ENCODE measurements at places on chromosomes 13 and 19.

DNA sequence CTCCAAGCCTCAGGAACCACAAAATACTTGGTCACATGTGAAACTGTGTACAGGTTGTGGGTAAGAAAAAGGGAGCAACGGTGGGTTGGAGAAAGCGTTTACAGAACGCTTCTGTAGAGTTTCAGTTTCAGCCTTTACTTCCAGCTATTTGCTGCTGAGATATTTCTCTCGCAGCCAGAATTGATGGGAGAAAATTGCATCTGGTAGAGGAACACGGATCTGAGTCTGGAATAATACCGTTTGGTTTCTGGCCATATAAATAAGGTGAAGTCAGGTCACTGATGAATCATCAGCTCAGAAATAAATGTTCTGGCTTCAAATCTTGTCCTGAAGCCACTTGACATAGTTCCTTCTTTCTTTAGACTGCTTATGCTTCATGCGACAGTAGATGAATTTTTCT is 20.3 kb upstream of the RFC3 start:
- DNase-seq, result no peak

- DNase-seq, result peak; percentile 76
Observed at GRCh38 chr19:35509861-35510625, 3.4 kb downstream of the DMKN start.

- DNase-seq, result no peak
Observed at GRCh38 chr19:3513229-3514140, 7.4 kb downstream of the FZR1 start.

DNA sequence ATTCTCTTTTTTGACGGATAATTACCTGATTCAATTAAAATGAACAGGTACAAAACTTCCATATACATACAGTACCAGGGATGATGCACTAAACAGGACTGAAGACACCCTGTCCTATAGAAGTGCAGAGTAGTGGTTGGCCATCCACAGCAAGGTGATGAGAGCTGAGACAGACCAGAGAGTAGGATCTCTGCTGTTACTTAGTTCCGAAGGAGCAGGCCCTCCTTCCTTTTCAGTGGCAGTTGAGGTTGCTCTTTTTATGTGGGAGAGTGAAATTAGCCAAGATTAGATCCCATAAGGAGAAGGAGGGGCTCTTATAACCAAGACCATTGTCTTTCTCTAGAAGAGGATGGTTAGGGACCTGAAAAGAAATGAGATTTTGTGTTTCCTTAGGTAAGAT is 4.0 kb downstream of the PDS5B start:
- DNase-seq, result no peak

DNA sequence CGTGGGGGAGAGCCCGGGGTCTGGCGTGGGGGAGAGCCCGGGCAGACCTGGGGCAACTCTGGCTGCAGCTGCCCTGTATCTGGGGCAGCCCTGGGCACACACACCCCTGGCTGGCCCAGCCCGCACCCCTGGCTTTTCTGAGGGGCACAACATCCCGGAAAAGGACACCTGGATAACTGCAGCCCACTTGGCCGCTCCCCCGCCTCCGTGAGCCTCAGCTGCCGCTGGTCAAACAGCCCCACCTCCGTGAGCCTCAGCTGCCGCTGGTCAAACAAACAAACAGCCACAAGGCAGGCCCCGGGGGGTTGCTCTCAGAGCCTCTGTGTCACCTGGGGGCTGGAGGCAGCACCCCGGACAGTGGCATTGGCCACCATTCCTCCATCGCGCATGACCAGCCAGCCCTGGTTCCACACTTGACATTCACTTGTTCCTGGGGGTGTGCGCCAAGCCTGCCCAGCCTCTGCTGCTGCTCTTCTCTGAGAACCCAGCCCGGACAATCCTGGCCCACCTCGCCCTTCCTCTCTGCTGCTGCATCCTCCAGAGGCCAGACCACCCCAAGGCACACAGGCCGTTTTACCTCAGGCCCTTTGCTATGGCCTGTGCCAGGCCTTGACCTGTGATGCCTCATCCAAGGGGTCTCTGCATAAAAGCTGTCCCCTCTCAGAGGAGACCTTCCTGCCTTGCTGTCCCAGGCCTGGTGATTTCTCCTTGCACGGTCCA is 19.9 kb downstream of the CEBPG start:
- DNase-seq, result no peak

DNA sequence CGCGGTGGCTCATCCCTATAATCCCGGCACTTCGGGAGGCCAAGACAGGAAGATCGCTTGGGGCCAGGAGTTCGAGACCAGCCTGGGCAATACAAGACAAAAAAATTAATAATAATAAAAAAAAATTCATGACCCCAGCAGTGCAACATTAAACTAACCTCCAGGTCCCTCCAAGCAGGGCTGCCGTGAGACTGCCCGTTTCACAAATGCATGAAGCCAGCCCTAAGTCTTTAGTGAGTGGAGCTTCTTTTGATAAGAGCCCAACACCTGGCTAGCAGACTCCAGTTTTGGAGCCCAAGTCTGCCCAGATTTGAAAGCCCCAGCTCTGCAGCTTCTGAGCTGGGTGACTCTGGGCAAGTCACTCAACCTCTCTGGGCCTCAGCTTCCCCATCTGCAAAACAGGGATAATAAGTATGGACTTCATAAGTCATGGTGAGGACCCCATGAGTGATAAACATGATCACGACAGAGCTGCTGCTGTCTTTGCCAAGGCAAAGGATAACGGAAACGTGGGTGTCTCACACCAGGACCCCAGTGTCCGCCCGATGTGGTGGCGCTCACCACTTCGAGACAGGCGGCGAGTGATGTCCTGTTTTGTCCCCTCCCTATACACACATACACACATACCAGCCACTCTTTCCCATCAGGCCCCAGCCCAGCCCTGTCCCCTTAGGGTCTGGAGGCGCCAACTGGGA is 38.4 kb upstream of the NANOS3 start:
- DNase-seq, result no peak

DNA sequence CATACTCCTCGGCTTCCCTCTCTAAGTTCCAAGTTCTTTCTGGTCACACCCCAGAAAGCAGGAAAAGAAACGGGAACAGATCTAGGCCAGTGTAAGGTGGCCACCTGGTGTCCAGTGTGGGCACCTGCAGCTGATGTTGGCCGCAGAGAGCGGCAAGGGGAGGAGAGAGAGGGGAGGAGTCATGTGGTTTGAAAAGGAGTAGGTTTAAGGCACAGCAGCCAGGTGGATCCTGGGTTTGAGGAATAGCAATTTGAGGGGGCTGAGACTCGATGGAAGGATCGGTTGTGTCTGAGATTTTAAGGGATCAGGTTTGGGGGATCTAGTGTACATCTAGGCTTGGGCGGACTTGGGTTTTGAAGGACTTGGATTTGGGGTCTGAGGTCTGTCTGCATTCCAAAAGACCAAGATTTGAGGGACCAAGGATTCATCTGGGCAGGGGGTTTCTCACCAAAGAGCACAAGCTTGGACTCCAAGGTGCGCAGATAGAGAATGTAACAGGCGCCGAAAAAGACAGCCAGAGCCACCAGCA is 1.2 kb downstream of the RABAC1 start:
- no peak for DNase-seq

GRCh38 chr13:33817513-33817900 is 442 bp upstream of the RFC3 start:
- no peak for DNase-seq

DNA sequence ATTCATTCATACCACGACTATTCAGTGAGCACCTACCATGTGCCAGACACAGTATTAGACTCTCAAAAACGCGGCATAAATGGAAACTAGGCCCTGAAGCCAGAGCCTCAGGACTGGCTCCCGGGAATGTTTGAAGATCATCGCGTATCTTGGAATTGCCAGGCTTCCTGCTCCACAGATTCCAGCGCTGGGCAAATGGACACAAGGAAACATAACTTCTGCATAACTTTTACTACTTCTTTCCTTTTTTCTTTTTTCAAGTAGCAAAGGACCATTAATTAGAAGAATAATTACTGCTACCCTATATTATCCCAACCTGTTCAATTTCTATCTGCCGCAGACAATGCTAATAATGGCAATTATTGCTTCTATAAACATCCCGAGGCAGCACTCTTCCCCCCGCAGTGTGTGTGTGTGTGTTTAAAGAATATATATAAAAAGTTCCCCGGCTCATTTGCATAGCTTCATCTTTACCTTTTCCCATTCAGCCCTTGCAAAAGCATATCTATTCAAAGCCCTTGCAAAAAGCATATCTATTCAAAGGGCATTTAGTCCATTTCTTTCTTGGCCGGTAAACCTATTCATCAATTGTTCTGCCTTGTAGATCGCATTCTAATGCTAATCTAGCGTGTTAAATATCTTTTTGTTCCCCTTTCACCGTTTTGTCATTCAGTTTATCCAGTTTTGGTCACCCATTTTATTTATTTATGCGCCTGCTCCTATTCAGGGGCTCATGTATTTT is 6.1 kb downstream of the SOX21 start:
- no peak for DNase-seq

GRCh38 chr19:58519087-58519354 is 589 bp downstream of the ZBTB45 start:
- peak; percentile 28 for DNase-seq

GRCh38 chr13:98751861-98752466 is 508 bp downstream of the SLC15A1 start:
- DNase-seq, result no peak

GRCh38 chr13:36712770-36713169 is 39.0 kb downstream of the SERTM1 start:
- no peak for DNase-seq

DNA sequence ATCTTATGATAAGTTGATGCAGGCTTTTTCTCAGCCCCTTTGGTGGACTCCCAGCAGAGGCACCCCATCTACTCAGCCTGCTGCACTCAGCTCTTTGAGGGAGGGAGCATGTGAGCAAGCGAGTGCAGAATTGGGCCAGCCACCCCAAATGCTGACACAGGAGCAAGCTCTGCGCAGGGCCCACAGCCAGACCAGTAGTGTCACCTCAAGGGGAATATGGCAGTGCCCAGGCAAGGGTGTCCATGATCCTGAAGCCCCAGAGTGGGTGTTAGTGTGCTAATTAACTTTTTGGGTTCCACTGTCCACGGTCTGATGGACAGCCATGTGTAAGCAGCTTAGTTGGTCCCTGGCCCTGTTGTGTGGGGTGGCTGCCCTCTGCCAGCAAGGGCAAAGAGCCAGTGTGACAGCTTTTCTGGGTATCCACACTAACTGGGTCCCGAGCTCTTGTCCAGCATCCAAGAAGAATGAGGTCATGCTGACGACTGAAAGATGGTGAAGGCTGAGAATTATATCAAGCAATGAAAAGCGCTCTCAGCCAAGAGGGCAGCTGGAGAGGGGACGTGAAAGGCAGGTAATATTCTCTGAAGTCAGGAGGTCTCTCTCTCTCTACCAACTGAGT is 898.3 kb upstream of the PCDH9 start:
- DNase-seq, result no peak

DNA sequence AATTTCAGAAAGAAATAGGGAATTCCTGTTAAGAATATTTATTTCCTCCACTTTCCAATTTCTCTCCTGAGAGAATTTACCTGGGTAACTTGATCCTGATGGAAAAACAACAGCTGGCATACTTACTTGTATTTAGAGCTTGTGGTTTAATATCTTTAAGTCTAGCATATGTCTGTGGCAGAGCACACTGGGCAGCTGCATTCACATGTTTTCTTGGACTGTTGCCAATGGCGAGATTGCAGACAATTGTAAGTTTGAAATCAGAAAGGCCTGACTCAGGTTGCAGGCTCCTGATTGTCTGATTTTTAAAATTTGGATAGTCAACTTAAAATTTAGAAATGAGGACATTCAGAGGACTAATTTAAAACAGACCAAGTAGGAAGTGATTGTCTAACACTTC is 66.9 kb downstream of the NHLRC3 start:
- DNase-seq, result no peak

DNA sequence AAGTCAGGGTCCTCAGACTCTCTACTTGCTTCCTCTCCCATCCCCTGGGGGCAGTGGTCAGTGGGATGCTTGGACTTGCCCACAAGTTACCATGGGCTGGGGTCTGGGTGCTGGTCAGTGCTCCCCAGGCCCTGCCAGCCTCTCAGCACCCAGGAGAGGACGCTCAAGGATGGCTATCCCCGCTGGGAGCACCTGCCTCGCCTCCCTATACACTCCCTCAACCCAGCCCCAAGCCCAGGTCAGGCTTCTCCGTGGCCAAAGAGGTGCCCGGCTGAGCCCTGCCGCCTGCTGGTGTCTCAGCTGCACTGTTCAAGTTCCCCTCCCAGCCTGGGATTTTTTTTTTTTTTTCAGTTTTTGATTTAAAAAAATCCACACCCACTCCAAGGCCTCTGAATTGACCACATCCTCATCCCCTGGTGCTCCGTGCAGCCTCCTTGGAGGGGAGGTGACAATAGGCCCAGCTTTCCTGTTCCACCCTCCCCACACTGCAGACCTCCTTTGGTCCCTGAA is 10.8 kb downstream of the F2RL3 start:
- no peak for DNase-seq

DNA sequence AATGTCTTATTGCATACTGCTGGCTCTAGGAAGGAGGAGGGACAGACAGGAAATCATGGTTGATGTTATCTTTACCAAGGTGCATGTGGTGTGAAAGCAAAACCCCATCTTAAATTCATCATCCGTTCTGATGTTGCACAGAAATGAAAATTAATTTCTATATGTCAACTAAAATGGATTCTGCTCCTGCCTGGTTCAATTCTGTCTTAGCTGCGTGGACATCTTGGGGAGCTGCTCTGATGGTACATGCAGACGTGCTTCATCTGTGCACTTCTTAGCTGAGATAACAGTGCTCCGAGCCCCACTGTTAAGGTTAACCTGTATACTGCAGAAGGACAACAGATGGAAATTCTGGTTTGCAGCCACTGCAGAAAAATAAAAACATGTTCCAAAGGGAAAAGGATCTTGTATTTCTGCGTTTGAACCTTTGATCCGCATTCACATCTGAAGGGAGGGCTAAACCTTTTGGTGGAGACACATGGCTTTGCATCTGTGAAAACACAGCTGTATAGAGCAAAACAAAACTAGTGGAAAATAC is 155.6 kb downstream of the TM9SF2 start:
- no peak for DNase-seq

DNA sequence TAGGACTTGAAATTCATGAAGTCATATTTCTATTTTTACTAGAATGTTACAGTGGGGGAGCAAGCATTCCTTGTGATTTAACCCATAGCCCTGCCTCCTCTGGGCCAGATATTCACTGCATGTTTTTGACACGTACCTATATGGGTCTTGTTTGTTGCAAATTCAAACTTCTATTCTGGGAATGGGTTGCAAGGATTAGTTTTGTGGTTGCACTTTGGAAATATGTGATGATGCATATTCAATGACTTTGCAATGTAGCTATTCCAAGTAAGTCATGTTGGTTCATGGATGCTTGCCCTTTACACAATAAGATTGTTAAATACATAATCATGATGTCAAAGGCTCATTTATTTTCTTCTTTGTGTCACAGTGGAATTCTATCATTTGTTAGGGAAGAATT is 440.8 kb downstream of the TDRD3 start:
- DNase-seq, result no peak

- DNase-seq, result no peak
Observed at GRCh38 chr13:42926043-42926442, 66.0 kb downstream of the EPSTI1 start.

GRCh38 chr19:46935066-46935663 is 74.4 kb downstream of the ARHGAP35 start:
- DNase-seq, result no peak

Data from activated B cell treated with CpG ODN at 0.5 μM for 24 hours (primary cell).